Fibroblast of the aortic adventitia (primary cell): ENCODE measurements at places on chromosomes 1 and 21.
A peak's percentile ranks its signal among the peaks of the same experiment; 100 is the strongest.

GRCh38 chr21:42461185-42461520 is 34.9 kb downstream of the RSPH1 start:
- no peak for DNase-seq

DNA sequence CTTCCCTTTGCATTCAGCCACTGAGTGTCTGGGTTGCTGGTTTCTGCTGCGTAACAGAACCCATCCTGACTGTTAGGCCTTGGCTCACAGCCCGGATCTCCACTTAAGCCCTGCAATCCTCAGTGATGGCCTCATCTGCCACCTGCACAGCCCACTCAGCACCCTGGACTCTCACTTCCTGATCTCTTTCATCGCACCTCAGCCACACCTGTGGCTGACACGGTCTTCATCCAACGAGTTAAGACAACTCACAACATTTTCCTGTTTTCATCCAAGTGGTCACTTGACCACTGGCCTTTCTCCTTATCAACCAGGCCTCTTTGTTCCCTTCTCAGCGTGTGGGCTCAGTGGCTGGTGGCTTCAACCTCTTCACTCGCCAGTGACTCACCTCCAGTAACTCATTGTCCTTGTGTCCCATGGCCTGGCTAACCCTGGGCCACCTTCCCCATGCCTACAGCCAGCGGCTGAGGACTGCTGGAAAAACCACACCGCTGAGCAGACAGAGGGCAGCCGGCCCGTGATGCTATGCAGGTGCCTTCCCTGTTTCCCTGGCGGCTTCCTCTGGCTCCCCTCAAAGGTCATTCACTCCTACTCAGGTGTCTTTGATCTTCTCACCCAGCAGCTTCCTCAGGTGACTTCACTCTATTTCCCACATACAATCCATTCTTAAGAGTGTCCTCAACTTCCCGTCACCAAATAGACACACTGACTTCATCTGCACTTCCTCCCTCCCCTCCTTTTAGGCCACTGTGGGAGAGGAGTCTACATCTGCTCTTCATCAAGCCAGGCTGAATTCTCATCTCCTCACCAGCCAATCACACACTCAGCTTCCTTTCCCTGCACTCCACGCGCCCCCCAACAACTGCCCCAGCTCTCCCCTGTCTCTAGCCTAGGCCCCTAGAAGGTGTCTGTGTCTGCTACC is 19.9 kb upstream of the EDN2 start:
- peak; percentile 31 for DNase-seq

DNA sequence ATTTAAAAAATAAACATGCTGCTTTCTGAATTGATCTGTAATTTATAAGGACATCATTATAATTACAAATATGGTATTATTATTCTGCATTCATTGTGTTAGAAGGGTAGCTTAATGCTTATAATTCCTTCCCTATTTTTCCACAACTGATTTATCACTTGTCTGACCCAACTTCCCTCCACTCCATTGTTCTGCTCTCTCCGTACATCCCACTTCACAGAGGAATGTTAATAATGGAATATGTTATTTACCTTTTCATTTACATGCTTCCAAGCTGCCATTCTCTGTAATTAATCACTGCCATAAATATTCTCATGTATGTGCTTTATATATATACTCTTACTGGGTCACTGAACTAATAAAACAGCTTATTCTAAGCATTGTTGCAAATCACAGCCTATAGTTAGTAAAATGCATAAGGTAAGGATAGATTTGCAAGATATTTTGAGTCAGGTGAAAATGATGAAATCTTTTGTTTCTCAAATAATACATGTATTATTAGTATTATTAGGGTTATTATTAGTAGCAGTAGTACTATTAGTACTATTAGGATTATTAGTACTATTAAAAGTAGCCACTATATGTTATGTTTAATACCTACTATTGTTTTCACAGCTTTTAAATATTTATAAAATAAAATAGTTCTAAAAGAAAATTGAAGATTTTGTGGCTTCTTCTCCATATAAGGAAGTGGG is 70.6 kb upstream of the NEK7 start:
- DNase-seq, result no peak

- peak; percentile 95 for DNase-seq
These were observed 49.8 kb downstream of the COLGALT2 start for GRCh38 chr1:183987593-183988318.

- no peak for DNase-seq
These were observed 27.5 kb downstream of the NAV1 start for GRCh38 chr1:201566529-201566823.

GRCh38 chr1:45545019-45545493 is 5.6 kb upstream of the AKR1A1 start:
- no peak for DNase-seq

- DNase-seq, result no peak
These were observed 6.1 kb downstream of the HTR6 start for GRCh38 chr1:19670787-19671186.

GRCh38 chr1:89808441-89809117 is 12.3 kb upstream of the LRRC8D start:
- DNase-seq, result peak; percentile 58

GRCh38 chr21:44838039-44838895 is 20.4 kb upstream of the SUMO3 start:
- DNase-seq, result no peak

DNA sequence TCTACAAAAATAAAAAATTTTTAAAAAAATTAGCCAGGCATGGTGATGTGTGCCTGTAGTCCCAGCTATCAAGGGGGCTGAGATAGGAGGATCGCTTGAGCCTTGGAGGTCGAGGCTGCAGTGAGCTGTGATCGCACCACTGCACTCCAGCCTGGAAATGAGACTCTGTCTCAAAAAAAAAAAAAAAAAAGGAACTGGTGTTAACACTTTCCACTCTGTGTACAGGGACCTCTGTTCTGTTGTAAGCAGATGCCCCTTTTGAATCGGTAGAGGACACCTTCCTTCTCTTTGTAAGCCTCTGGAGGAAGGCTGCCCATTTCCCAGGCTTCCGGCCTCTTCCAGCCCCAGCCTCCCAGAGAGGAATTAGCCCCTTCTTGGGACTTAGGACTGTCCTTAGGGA is 7.3 kb upstream of the C1orf210 start:
- no peak for DNase-seq

DNA sequence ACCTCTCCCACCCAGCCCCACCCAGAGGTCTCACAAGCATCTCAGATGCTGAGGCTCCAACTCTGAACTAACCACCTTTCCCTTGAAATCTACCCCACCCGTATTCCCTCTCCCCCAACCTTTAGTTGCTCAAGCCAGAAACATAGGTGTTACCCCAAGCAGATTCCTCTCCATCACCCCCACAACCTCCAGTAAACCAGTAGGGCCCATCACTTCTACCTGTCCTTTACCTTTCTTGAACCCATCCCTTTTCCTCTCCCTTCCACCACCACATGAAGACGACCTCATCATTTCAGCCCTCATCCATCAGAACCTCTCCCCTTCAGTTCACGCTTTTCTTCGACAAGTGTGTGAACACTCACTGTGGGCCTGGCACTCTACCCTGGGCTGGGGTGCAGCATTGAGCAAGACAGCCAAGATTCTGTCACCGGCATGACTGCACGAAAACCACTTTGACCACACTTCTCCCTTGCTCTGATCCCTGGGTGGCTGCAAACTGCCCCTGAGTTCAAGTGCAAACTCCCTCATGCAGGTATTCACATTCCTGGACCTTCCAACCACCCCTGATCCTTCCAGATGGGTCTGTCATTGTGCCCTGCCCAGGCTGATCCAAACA is 65.5 kb upstream of the LAPTM5 start:
- DNase-seq, result peak; percentile 46

DNA sequence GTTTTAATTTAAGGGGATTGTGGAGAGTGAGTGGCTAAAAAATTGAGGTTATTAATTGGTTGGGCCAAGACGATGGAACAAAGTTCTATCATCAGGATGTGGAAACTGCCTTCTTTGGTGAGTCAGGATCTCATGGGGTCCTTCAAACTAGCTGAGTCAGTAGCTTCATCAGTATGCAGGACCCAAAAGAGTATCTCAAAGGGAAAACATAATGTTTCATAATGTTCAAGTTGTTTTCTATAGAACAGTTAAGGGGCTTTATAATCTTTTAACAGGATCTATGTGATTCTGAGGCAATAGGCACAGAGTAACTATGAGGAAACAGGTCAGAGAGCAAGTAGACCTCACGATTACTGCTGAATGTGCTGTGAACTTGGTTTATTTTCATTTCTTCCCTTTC is 3.2 kb upstream of the OLFML2B start:
- DNase-seq, result peak; percentile 16

GRCh38 chr1:29142714-29143113 is 19.0 kb upstream of the TMEM200B start:
- DNase-seq, result no peak

DNA sequence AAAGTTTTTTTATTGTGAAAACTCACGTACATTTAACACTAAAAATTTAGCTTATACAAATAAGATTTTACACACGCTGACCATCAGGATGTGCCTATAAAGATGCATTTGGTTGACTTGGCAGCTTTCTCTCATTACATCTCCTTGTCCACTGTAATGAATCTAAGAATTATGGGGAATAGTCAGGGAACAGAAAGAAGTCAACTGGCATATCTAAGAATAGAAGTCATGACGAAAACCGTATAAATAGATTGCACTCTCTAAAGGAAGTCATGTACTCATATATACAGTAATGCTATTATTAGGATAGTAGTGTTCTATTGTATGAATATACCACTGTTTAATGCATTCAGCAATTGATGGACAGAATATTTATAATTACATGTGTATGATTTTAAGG is 575.8 kb upstream of the B3GALT2 start:
- no peak for DNase-seq

- peak; percentile 14 for DNase-seq
These were observed 18.9 kb downstream of the NOS1AP start for GRCh38 chr1:162088281-162088969.

- no peak for DNase-seq
These were observed 30.3 kb upstream of the PGBD5 start for GRCh38 chr1:230456478-230456877.

- no peak for DNase-seq
These were observed at the start of gene DSCAM for GRCh38 chr21:40846587-40847411. TSS of gene DSCAM (minus strand) at chr21:40847158. CDS start at chr21:40846661, 497 bp downstream.

DNA sequence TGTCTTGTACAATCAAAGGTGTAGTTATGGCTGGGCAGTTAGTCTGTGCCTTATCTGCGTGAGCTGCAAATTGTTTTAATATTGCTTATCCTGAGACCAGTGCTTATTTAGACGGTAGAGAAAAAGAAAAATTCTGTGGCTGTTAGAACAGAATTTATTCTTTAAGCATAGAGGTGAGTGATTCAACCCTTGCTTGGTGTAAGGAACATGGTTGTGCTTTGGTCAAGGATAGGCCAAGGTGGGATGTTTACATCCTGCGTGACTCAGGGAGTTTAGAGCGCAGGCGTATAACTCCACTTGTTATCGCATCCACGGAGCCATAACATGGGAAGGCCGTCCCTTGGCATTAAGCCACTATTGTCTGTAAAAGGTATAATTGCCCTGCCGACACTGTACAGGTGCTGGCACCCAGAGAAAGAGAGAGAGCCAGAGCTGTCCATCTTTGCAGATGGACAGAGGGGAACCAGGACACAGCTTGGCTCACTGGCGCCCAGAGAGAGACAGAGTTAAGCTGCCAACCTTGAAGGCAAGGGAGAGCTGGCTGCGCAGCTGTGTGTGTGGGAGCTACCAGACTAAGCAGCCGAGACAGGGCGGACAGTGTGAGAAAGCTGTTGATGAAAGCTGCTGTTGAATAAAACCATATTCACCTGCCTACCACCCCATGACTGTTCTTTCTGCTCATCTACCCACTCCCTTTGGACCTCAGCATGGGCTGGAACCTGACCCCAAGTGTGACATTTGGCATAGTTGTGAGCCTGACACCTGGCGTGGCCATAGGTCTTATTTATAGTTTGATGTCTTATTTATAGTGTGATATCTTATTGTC is 200.4 kb downstream of the DYRK1A start:
- no peak for DNase-seq

DNA sequence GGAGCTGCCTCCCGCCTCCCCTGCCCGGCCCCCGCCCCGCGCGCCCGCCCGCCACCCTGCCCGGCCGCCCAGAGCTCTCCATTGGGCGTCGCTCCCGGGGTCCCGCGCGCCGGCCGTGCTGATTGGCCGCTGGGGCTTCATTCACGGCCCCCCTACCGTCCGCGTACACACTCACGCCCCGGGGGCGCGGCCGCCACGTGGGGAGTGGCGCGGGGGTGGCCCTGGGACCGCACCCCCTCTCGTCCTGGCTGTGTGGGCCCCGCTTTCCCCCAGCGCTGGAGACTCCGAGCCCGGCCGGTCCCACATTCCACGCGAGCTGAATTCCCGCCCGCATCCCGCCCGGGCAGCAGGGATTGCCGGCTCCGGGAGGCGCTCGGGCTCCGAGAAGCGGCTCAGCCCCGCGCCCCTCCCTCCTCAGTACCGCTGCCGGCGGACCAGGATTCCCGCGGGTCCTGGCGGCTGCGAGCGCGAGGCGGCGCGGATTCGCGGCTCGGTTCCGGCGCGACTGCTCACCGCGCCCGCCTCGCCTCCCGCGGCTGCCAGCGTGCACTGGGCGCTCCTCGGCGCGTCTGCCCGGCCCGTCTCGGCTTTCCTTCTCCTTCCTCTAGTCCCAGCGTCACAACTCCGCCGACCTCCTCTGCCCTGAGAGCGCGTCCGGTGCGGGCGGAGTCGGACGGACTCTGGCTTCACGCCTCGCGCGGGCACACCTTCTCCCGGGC is 450 bp upstream of the POU3F1 start:
- peak; percentile 63 for DNase-seq

DNA sequence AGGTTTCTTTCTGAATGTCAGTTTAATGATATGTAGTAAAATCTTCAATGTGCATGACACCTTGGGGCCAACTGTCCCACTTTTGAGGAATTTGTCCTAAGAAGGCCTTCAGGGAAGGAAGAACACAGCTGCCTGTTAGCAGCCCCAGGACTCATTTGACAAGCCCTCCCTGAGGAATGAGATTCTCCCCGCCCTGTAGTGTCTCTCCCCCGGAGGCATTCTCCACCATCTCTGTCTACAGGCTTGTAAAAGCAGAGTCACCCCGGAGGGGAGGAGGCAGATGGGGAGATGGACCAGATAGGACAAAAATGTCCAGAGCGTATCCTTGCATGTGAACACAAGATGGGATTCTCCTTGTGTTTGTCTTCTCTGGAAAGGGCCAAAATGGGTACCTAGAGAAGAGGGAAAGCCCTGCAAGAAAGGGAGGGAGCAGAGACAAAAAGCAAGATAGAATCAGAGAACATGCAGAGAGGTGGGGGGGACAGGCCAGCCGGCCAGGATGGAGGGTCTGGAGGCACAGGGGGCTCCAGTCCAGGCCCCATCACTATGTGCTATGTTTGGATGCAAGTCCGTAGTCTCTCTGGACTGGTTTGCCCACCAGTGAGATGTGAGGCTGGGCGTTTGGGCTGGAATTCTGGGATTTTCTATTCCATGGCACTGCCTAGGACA is 12.0 kb upstream of the WNT3A start:
- no peak for DNase-seq

- no peak for DNase-seq
These were observed 71.4 kb downstream of the SYT6 start for GRCh38 chr1:114082304-114082630.

DNA sequence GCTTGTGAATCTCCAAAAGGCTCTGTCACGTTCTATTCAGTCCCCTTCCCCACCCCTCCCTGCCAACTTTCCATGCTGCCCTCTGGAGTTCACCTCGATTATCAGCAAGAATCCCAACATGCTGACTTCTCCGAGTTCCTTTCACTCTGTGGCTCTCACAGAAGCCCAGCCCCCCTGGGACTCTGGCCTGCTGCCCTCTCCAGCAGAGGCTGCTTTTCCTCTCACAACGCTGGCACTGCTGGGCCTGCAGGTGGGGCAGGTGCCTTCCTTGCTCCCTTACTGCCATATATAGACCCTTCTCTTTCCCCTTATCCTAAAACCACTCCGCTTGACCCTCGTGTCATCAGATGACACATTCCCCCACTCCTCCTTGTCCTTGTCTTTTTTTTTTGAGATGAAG is 10.2 kb upstream of the RNF186 start:
- DNase-seq, result no peak
